ENCODE measurements at places on chromosomes 5 and 9.

DNA sequence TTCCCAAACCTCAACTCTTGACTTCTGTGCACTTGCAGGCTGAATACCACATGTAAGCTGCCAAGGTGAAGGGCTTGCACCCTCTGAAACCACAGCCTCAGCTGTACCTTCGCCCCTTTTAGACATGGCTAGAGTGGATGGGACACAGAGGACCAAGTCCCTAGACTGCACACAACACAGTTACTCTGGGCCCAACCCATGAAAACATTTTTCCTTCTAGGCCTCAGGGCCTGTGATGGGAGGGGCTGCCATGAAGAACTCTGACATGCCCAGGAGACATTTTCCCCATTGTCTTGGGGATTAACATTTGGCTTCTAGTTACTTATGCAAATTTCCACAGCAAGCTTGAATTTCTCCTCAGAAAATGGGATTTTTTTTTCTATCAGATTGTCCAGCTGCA lies 331.0 kb upstream of the RGMB start:
- DNase-seq = no peak

- no peak for DNase-seq
These were observed 21.1 kb upstream of the IL9 start for GRCh38 chr5:135916638-135917263.

DNA sequence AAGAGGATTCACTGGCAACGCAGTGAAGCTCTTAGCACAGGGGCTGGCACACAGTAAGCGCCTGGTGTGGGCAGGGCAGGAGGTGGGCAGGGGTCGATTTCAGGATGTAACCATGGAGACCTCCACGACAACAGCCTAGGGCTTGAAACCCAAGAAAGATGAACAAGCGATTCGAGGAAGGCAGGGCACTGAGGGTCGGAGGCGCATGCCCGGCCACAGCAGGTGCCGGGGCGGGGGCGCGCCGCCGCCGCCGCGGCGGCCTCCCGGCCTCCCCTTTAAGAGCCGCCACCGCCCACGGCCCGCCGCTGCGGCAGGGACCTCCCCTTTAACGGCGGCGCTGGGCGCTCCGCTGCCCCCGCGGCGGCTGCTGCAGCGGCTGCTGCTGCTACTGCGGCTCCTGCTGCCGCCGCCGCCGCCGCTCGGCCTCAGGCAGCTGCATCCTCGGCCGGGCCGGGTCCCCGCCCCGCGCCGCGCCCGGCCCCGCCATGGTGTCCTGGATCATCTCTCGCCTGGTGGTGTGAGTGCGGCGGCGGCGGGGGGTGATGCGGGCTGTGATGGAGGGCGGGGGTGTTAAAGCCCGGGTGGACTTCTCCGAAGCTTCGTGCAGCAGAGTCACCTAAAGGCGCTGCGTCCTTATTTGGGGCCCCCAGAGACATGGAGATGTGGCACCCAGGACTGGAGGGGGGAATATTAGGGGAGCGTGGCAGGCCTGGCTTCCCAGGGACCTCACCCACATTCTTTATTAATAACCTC lies at the start of gene REEP2:
Gene REEP2 (plus strand): TSS at position 334 of the 753 bp plus-strand sequence. CDS start 152 bp downstream, at position 486.
- DNase-seq = peak; percentile 91

GRCh38 chr5:116358911-116359418 lies 215.7 kb downstream of the SEMA6A start:
- DNase-seq = peak; percentile 35

GRCh38 chr9:78671785-78672184 lies 374.9 kb downstream of the PSAT1 start:
- no peak for DNase-seq

GRCh38 chr5:102754767-102755431 lies at the start of gene PAM:
PAM (plus strand) TSS chr5:102755305; CDS start chr5:102866196, 110,891 bp downstream.
- peak; percentile 88 for DNase-seq

DNA sequence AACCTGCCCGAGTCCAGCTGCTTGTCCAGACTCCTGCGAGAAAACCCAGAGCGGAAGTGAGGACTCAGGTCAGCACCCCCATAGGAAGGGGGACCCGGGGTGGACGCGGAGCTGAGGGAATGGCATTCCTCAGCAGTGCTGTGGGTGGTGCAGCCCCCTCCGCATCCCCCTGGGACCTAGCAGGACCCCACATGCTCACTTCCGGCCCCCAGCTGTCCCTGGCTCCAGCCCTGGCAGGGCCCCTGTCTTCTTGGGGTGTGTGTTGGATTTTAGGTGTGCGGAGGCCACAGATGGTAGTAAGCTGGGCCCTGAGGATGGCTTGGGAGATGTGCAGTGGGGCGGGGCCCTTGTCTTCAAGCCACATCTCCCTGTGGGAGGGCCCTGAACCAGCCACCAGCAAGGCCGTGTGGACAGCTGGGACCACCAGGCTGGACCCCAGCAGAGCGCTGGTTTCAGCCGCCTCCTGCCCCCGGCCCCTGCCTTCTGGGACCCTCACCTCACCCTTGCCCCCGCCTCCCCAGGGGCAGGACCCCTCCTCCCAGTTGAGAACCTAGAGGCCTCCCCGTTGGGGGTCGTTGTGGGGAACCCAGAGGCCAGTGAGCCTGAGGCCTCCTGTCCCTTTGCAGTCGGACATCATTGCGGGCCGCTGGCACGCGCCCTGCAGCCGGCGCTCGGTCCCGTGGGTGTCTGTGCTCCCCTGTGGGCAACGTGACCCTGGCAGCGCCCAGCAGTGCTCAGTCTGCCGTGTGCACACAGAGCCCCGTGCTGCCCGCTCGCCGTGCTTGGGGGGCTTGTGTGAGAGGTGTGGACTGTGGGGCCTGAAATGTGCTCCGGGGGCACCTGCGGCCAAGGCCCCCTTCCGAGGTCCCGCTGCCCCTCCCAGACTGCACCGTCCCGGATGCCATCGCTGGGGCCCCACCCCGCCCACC lies 10.8 kb upstream of the SLC9A3 start:
- DNase-seq = no peak

DNA sequence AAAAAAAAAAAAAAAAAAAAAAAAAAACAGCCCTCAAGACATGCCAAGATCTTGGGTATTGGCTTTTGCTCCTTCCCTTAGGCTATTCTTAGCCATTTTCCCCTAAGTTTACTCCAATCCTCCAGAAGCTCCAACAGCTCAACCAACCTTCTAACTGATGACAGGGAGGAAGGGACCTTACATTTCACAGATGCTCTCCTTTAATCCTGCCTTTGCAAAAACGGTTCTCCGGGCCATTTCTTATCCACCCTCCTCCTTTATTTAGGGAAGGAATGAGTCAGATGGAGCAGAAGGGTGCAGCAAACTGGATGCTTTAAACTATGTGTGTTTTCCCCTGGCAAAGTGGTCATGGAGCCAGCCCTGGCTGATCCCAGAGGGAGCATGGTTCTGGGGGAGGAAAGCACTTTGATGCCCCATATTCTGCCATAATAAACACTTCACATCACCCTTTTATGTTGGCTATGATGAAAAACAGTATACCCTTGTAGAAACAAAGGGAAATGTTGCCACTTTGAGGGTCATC lies 369.4 kb upstream of the DMAC1 start:
- DNase-seq = no peak

- no peak for DNase-seq
These were observed 29.6 kb downstream of the PSAT1 start for GRCh38 chr9:78326564-78326963.

DNA sequence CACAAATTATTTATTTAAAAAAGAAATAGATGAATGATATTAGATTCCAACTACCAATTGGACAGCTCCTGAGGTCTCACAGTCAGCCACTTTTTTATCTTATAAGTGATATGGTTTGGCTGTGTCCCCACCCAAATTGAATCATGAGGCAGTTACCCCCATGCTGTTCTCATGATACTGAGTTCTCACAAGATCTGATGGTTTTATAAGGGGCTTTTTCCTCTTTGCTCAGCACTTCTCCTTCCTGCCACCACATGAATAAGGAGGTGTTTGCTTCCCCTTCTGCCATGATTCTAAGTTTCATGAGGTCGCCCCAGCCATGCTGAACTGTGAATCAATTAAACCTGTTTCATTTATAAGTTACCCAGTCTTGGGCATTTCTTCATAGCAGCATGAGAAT lies 12.9 kb downstream of the NLN start:
- DNase-seq = no peak

DNA sequence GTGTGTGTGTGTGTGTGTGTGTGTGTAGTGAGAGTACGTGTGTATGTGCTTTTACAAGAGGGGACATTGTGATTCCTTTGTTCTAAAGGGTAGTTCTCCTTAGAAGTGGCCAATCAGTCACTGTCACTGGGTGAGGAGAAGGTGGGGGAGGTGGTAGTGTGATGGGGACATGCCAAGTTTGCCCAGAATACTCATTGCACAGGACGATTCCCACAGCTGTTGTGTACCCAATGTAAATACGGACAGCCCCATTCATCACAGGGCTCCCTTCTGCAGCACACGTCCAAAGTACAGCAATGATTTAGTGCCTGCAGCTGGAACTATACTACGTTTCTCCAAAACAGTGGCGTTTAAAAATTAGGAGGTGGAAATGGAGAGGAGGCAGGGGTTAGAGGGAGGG lies 287.8 kb downstream of the TLR4 start:
- DNase-seq = no peak

DNA sequence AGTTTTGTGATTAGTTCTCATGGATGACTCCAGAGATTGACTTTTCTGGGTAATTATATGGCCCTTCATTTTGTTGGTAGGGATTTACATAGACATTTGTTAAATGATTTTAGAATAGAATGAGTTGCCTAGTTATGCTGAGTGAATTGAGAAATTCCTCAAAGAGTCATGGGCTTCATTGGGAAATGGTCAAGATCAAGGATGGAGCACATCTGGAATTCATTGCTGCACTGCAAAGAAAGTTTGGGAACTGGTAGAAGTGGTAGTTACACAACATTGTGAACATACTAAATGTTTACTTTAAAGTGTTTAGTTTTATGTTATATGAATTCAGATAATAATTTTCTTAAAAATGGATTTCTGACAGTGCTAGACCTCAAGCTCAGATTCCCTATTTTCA lies 46.5 kb downstream of the PIP5K1B start:
- no peak for DNase-seq

DNA sequence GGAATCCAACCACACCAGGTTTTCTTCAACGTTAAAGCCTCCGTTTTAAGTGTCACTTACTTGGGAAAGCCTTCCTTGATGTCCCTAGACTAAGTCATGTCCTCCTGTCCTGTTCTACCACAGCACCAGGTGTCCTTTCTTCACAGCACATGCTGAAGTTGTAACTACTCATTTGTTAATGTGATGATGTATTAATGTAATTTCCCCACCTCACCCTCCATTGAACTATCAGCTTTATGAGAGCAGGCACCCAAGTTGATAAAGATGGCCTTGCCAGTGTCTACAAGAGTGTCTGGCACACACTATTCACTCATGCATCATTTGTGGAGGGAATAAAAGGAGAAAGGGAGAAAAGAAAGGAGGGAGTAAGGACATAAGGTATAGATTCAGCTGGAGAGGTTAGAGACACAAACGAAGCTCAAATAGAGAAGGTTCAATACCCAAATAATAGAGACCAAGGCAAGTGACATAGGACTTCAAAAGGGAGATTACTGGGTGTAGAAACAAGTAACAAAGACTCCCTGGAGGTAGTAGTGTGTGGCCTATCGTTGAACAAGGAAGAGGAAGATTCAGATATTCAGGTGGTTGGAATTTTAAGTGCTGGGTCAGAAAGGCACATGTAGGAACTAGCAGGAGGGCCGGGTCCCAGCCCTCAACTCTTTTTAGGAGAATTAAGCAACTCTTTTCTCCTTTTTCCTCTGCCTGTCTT lies 6.6 kb downstream of the ITK start:
- DNase-seq = no peak

DNA sequence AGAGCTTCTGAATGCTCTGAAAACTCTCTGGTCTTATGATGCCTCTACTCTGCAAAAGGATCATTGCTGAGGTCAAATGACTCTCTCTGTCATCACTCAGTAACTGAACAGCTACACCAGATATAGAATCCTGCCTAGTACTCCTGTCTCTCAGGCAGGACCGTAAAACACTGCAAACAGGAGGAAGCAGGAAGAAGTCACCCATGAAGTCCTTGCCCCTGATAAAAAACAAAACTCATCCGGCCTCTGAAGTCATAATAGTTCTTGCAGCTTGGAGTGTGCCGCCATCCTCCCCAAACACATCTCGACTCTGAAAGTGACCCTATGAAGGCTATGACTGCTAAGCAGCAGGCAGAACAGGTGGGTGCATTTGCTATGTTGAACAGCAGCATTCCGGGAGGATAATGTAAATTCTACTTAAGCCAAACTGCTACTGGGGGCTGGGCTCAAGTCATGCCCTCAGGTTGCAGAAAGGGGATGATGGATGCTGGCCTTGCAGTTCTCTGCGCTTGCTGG lies 81.9 kb upstream of the FAM169A start:
- DNase-seq = no peak

DNA sequence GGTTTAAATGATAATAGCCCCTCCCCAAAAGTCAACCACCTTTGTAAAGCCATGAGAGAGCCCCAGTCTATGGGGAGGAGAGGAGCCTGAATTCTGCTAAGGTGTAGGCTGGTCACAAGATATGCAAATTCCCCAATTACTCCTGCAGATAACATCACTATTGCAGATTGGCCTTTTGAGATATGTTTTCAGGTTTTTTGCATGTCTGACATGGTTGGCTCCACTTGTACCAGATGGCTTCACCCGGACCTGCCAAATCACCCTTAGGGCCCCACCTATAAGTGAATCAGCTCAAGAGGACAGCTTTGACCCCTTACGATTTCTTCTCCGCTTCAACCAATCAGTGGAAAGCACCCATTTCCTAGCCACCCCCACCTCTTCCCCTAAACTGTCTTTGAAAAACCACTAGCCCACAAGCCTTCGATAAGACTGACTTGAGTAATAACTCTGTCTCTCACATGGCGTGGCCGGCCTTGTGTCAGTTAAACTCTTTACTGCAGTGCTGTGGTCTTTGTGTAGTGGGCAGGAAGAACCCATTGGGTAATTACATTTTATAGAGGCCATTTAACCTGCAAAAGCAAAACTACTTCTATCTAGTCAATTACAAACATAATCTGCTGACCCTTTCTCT lies 69.7 kb downstream of the PRLR start:
- DNase-seq = no peak

- no peak for DNase-seq
These were observed 370.3 kb downstream of the ARHGEF28 start for GRCh38 chr5:73996151-73996755.

GRCh38 chr5:61461417-61461816 lies 129.4 kb downstream of the ZSWIM6 start:
- DNase-seq = no peak

DNA sequence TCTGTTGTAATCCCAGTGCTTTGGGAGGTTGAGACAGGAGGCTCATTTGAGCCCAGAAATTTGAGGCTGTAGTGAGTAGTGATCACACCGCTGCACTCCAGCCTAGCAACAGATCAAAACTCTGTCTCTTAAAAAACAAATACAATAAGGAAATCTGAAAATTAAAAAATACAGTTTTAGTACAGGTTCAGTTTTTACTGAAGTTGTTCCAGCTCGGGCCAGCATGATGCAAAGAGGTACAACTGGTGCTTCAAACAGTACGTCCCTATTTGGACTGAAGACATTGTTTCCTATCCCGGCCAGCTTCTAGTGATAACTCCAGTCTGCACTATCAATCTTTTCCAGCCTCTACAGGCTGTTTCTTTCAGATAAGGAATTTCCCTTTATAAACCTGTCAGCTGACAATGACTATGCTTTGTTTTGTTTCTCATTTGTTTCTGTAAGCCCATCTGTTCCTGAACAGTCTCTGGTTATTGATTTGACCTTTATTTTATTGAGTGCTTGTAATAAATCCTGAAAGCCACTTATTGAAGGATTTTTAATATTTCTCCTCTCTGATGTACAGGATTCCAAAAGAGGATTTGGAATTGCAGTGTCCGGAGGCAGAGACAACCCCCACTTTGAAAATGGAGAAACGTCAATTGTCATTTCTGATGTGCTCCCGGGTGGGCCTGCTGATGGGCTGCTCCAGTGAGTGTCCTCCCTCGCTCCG lies 41.9 kb downstream of the TJP2 start:
- no peak for DNase-seq

Data from GM12891 (cell line).